Vagina (tissue), 2 donors: ENCODE measurements at places on chromosomes 4 and X. TPM values are rescaled to one million over a fixed set of nuclear protein-coding genes. Genes with fewer than 3 reads are reported as not detected.

DNA sequence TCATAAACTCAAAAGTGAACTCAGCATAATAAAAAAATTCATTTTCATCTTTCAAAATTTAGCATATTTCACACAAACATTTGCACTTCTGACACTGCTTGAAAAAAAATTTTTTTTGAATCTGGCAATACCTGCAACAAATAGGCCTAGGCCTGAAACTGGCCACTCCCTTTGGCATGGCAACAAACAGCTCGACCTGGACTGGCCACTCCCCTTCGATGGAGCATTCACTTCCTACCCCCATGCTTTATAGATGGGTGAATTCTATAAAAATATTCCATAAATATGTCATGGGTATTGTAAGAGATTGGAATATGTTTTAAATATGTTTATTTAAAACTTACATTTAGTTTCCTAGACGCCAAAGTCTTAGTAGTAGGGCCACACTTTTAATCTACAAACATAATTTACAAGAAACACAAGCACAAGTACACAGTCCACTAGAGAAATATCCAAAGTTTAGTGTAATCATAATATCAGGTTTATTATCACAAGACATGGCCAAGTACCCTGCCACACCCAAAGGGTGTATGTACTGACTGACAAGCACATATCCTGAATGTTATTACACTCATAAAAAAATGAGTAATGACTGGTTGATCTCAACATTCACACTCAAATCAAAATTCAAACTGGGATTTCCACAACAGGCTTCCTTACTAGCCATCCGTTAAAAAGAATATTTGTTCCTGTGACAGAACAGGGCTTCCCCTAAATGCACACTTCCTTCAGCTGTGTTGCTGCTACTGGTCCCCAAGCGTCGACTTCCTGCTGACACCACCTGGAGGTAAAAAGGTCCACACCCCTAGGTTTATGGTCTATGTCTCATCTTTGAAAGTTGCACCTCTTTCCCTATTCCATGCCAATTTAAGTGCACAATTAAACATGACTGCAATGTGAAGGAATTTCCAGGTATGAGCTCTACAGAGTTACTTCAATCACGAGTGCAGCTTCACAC, 271.5 kb downstream of the NR3C2 start:
- H3K27ac ChIP-seq: no peak overlapping the region
- H3K4me3 ChIP-seq: no peak overlapping the region
- no peaks in the 10 kb centered on the region for H3K27me3 ChIP-seq
- peaks cover 11% of the 10 kb centered on the region for H3K4me1 ChIP-seq
- DNase-seq: no peak

- no peak for DNase-seq
- no peaks in the 10 kb centered on the region for H3K4me1 ChIP-seq
- no peaks in the 10 kb centered on the region for H3K27me3 ChIP-seq
- H3K27ac ChIP-seq: no peak overlapping the region
- no peaks in the 10 kb centered on the region for H3K36me3 ChIP-seq
Observed at GRCh38 chrX:14936561-14936960, 63.3 kb downstream of the MOSPD2 start.

GRCh38 chr4:79850626-79851025, 222.4 kb downstream of the ANTXR2 start:
- no peaks in the 10 kb centered on the region for H3K27me3 ChIP-seq
- DNase-seq: no peak

Gene MID1
- total RNA-seq: 16.2 TPM

Gene CDKL2
- total RNA-seq: 0.74 TPM

Gene SPRY1
- 185 TPM for total RNA-seq

- no peaks in the 10 kb centered on the region for H3K4me1 ChIP-seq
- no peak overlapping the region for H3K4me3 ChIP-seq
Observed at GRCh38 chr4:100428051-100428450, 89.8 kb downstream of the EMCN start.
